GM03348 (cell line): ENCODE measurements at places on chromosomes 7 and 10.

GRCh38 chr10:77787440-77787839 is 139.1 kb downstream of the DLG5 start:
- no peak for DNase-seq

DNA sequence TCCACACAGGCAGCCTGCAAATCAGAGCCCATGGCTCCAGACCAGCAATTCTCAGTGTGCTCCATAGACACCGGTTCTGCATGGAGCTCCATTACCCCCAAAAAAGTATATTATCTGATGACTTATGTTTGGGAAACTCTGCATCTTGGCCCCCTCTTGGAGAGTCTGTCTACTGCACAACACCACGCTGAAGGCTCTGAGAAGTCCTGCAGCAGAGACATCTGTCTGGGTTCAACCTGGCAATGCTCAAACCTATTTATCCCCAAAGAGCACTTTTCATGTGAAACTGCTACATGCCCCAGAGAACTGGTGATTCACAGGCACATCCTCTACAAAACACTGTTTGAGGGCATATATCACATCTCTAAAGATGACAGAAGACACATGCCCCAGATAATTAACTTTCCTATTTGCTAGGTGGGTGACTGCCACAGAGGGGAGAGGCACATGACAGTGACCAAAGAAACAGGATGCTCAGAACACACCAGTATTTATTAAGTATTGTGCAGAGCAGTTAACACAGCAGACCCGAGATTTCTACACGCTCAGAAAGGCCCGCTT is 83.8 kb downstream of the DLG5 start:
- DNase-seq: no peak

GRCh38 chr7:79455173-79455790 is 1.8 kb upstream of the MAGI2 start:
- DNase-seq: no peak

GRCh38 chr7:11779864-11780674 is 51.9 kb downstream of the THSD7A start:
- no peak for DNase-seq
